Activated CD4-positive, CD25-positive, alpha-beta regulatory T cell treated with anti-CD3 and anti-CD28 coated beads, Interleukin-2, amount 50 U/mL, for 16 hours (primary cell): ENCODE measurements at places on chromosomes 7 and 10.

DNA sequence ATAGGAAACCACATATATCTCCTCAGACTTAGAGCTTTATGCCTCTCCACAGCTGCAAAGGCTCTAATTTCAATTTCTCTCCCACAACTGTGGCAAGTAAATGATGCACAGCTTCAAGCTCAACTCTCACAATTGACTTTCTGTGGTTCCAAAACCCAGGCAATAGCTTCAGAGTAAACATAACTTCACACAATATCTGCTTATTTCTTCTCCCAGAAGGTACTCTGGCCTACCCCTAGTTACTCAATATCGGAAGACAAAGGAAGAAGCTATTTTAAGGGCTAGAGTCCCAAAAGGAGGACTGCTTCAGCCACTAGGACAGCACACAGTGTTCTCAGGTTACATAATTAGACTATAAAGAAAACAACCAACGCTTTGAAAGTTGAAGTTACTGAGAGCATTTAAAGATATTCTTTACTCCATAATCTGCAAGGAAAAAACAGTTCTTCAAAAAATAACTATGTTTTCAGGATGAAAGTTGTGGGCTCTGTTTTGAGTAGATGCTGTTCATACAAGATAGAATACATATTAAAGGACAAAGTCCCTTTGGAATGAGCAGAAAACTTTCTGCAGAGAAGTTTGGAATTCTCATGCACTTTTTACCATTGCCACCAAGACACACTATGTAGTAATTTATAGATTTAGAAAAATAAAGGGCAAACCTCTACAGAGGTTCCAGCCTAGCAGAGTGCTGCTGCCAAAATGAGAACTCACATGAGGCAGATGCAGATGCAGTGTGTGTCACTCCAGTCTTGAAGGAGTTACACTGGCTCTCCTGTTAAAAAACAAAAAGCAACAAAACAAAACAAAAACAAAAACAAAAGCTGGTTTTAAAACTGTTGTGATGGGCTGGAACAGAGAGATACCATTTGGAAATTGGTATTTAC, 81.8 kb downstream of the NT5C2 start:
- no peak for DNase-seq

- no peak for DNase-seq
Observed at GRCh38 chr7:84175461-84175860, 19.1 kb downstream of the SEMA3A start.

- DNase-seq = no peak
Observed at GRCh38 chr7:26659121-26659520, 205.3 kb downstream of the SKAP2 start.

DNA sequence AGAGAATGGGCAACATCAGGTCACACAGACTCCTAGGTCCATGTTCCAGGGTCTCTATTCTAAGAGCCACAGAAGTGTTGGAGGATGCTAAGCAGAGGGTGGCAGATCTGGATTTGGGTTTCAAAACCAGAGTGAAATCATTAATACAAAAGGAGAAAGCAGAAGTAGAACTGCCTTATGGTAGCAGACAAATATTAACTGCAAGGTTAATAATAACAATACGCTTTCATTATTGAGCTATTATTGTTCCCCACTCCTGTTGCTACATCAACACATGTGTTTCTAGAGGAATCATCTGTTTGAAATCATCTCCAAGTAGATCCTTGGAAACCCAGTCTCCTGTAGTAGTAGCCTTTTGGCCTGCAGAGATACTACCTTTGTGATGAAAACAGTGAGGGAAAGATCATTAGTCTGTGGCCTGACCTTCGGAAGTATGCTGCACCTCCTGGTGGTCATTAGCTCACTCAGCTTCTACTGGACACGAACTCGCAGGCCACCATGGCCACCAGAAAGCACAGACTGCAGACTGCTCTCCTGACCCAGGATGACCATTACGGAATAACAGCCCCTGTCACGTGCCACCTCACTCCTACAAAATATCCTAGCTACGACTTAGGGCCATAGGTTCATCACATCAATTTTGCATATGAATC, 84.6 kb downstream of the XPNPEP1 start:
- DNase-seq = no peak

DNA sequence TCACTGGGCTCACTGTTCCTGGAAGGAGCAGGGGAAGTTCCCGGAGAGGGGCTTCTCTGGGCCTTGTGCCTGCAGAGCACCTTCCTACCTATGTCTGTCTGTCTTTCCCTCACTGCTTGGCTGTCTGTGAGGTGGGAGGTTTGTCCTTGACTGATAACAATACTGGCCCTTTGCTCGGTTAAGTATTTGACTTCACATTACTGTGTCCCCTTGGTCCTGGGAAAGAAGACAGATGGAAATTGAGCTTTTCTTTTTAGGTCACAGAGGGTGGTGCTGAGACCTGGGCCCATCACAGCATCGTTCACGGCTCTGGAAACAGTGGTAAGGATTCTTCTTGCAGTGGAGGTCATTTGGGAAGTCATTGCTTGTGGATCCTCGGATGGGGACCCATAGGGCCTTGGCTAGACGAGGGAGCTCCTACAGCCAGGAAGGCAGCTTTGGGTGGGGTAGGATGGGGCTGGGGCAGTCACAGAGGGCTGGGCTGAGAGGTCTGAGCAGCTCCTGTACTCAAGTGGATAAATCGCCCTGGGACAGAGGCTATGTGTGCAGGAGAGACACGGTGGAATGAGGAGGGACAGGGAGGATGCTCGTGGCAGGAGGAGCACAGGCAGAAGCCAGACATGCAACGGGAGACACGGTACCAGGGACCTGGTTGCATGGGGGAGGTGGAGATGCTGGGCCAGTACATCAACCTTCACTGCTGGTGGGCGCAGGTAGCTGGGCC, 450.2 kb downstream of the PLXNA4 start:
- DNase-seq = no peak

GRCh38 chr7:142866361-142867096, 11.7 kb downstream of the EPHB6 start:
- DNase-seq = no peak

- no peak for DNase-seq
Observed at GRCh38 chr10:66337211-66337610, 588.6 kb upstream of the LRRTM3 start.

DNA sequence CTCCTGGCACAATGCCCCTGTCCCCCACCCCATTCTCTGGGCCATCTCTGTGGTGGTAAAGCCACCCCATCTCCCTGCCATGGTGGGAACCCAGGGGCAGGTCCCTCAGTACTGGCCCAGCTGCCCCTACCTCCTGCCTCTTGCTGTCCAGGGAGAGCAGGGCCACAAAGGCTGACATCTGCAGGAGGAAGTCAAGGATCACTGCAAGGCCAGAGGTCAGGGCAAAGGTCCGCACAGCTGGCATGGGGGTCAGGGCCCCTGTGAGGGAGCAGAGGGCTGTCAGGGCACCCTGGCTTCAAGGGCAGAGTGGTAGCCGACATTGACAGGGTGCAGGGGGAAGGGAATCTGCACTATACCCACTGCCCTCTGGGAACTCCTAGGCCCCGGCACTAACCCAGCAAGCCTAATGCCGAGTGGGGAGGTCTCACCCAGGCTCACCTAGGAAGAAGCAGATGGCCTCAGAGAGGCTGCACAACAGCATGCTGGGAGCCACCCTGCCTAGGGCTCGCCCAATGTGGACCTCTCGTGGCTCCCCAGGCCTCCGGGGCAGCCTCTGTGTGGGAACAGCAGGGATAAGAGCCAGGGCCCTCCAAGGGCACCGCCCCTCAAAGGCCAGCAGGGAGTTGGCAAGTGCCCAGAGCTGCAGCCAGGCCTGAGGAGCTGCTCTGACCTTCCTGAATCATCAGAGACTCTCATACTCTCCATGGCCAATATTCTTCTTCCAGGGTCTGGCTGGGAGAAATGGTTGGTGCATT, 7.7 kb downstream of the NPC1L1 start:
- no peak for DNase-seq

- DNase-seq = no peak
Observed at GRCh38 chr10:132407243-132407746, 10.3 kb downstream of the PWWP2B start.

DNA sequence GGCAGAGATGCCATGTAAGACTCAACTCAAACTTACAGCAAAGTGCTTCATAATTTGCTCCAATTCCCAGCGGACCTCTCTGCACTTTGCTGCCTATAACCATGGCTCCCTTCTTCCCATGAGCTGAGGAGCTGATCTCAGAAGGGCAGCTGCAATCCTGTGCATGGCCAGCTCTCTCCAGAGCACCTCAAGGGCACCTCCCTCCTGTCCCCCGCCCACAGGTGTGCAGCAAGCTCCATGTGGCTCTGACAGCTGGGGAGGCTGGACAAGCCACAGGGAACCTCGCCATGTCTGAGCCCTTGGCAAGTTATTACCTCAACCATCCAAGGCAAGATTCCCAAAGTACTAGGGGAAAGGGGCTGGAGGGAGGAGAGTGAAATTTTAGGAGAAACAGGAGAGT, 61.1 kb upstream of the DDC start:
- no peak for DNase-seq

- no peak for DNase-seq
Observed at GRCh38 chr7:69922026-69922803, 323.9 kb downstream of the AUTS2 start.

- no peak for DNase-seq
Observed at GRCh38 chr7:94605031-94605430, 50.9 kb downstream of the SGCE start.

DNA sequence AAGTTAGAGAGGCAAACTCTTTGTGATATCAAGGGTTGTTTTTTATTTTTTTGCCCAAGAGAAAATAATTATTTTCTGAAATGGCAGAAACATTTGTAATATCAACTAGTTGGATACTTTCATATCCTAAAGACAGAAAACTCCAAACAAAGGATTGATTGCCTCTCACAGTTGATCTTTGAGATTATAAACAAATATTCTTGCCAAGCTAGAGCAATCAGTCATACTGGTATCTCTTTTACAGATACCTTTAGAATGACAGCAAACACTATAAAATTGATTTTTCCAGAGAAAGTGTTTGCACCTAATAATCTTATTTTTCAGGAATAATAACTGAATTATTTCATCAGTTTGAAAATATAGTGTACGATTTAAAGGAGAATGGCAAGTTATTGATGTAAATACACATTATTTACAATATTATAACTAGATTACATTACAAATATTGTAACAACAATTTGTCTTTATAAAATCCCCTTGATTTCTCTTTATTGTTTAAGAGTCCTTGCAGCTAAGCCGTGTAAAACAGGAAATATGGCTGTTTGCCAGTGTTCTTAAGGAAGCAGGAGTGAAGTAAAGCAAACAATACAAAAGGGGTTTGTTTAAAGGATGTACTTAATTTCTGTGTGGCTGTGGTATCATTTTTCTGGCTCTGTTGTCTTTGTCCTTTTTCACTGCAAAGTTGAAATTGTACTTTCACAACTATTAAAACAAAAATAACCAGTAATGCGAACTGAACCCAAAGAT, 58.4 kb downstream of the MAPK8 start:
- DNase-seq = no peak

DNA sequence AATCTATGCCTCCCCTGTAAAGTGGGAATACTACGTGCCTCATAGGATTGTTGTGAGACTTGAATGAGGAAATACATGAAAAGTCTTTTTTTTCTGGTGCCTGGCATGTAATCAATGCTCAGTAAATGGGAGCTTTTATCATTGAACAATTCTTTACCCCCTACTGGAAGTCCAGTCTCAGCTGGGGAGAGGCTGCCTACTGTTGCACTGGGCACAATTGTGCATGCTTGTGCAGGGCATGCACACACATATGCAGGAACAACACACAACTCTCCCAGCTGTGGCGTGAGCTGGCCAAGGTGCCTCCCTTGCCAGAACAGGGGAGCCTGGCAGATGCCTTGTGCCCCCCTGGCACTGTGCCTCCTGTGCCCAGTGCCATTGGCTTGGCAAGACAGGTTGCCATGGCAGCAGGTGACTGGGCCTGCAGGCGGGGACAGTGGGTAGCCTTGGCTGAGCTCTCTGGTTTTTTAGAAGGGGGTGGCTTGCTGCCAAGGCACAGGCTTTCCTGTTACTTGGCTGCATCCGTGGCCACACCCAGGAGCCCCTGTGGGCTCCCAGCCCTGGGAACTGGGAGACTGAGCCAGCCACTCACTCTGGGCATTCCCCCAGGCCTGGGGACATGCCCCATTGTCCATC, 16.1 kb upstream of the PALD1 start:
- no peak for DNase-seq

GRCh38 chr10:123391275-123392028, 237.2 kb downstream of the BUB3 start:
- no peak for DNase-seq

DNA sequence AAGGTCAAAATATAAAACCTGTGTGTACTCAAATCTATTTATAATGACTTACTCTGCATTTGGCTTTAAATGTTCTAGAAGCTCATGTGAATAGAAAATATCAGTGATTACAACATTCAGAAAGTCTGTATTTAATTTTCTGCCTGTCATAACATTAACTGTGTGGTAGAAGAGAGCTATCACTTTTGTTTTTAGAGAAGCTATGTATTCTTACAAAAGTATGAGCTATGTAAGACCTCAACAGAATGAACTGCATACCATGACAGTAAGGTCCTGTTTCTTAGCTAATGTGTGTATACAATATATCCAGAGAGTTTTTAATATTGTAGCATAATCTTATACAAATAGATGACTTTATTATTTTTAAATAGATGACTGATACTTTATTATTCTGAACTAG, 61.5 kb downstream of the PTN start:
- no peak for DNase-seq

DNA sequence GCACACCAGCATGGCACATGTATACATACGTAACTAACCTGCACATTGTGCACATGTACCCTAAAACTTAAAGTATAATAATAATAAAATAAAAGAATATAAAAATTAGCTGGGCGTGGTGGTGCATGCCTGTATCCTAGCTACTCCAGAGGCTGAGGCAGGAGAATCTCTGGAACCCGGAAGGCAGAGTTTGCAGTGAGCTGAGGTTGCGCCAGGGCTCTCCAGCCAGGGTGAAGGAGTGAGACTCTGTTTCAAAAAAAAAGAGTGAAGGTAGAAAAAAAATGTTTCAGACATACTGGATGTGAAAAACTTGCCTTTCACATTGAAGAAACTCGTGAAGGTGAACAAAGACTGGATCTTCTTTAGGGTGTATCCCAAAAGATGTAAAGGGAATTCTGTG, 26.7 kb downstream of the TSPAN14 start:
- DNase-seq = no peak

- no peak for DNase-seq
Observed at GRCh38 chr7:93843260-93843659, 47.3 kb downstream of the TFPI2 start.

DNA sequence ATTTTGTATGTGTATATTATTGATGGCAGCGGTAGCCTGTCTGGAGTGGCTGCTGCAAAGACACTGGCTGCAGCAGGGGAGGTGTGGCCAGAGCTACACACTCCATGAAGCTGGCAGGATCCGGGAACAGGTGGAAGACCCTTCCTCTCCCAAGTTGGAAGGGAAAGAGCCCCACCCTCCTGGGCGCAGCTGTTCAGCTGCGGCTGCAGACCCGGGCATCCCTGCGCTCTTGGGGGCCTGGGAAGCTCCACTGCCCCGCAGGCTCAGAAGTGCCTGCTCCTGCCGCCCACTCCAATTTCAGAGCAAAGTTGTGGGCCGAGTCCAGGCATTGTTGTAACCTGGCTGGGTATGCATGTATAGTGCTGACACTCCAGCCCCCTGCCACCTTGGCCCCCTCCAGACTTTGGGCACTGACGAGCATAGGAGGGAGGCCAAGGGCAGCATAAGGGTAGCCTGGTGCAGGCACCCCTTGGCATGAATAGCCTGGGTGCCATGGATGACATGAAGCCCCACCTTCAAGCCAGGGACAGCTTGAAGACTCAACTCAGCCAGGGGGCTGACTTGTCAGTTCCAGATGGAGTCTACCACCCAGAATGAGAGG, 90.7 kb upstream of the TMEM168 start:
- no peak for DNase-seq
